ENCODE measurements at places on chromosomes 4 and X.

- DNase-seq = no peak
Measured at GRCh38 chr4:92634882-92635281, 331.1 kb downstream of the GRID2 start.

GRCh38 chr4:134544303-134544770 is 342.7 kb upstream of the PABPC4L start:
- no peak for DNase-seq

- DNase-seq = no peak
Measured at GRCh38 chr4:123659730-123660129, 263.1 kb downstream of the SPRY1 start.

DNA sequence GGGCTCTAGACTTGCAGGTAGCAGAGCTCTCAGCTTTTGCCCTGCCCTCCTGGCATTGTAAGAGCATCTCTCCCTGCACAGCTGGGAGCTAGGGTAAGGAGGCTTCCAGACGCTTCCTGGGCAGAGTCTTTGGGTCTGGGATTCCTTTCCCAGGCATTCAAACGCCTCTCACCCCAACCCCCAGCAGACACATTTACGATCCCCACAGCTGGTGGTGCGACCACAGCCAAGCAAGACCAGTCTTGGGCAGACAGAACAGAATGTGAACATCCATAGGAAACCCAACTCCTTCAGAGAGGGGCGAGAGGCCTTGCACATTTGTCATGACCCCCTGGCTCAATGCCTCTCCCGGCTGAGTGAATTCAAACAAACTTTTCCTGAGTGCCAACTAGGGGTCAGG is 38.1 kb upstream of the CD99L2 start:
- no peak for DNase-seq

DNA sequence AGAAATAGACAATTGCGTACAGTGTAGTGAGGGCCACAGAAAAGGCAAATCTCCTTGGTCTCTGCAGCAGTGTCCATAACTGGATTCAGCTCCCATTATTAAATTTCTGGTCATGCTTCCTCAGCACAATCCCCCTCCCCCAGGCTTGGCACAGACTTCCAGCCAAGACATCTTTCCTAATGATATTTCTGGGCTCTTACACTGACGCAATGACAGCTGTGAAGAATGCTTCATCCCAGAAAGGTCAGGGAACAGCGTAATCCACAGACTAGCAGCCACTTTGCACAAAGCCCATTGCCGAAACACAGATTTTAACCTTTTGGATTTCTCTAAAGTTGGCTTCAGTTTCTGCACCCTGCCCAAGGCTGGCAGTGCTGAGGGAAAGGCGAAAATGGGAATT is 597.6 kb upstream of the CPEB2 start:
- DNase-seq = no peak

DNA sequence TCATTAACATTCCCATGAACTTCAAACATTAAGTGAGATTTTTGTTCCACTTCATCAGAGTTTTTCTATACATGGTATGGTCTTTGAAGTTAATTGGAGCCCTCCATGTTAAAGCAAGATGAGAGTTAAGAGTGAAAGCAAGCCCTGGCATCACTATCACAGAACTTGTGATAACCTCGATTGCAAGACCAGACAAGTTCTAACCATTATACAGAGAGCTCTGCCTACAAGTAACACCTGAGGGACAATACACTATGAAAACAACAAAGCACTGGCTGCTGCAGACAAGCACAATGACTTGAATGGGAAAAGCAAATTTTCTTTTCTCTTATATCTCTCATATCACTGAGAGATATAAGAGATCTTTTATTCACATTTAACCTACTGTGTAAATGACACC is 126.6 kb upstream of the GYPA start:
- DNase-seq = no peak

DNA sequence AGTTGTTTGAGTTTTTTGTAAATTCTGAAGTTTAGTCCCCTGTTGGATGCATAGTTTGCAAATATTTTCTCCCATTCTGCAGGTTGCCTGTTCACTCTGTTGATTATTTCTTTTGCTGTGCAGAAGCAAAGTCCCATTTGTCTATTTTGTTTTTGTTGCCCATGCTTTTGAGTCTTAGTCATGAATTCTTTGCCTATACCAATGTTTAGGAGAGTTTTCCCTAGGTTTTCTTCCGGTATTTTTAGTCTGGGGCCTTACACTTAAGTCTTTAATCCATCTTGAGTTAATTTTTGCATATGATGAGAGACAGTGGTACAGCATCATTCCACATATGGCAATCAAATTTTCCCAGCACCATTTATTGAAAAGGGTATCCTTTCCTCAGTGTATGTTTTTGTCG is 405.8 kb upstream of the RPS6KA3 start:
- DNase-seq = no peak

DNA sequence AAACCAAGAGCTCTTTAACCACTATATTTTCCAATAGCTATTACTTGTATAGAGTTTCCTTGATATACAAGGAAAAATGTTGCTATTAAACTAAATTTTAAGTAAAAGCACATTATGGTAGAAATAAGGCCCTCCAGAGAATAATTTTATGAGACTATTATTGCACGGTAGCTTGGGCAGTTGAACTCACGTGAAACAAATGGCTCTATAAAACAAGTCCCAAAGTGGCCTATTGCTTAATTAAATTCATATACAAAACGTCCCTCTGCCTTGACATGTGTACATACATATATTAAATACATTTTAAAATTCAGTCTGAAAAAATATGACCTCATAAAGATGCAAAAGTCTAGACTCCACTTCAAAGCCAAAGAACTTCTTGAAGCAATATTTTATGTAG is 582.2 kb downstream of the CENPC start:
- no peak for DNase-seq

DNA sequence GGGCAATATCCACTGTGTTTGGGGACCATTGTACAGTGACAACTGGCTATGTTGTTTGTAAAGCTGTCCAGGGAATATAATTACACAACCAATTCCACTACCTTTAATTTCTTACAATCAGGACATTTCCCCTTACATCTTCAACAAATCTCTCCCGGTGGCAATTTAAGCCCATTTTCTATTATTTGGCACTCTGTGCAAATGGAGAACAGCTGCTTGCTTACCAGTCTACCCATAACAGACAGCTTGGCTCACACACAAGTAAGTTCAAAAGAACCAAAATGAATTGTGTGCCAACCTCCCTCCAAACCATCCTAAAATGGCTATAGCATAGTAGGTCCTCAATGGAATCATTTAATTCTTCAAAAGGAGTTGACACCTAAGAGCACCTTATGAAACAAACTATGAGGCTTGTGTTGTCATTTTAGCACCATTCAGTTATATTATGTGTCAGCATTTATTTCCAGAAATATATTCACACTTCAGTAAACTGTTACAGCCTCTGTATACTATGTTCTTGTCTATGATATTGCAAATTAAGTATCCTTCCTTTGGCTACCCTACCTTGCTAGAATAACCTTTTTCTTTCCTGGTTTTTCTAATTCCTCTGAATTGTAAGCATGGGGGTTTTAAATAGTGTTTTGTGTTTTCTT is 18.4 kb downstream of the GABRA4 start:
- no peak for DNase-seq

GRCh38 chr4:80124246-80125211 is 51.5 kb upstream of the ANTXR2 start:
- DNase-seq = no peak

- DNase-seq = peak; percentile 48
Measured at GRCh38 chr4:159106636-159107035, 3.8 kb downstream of the RAPGEF2 start.

DNA sequence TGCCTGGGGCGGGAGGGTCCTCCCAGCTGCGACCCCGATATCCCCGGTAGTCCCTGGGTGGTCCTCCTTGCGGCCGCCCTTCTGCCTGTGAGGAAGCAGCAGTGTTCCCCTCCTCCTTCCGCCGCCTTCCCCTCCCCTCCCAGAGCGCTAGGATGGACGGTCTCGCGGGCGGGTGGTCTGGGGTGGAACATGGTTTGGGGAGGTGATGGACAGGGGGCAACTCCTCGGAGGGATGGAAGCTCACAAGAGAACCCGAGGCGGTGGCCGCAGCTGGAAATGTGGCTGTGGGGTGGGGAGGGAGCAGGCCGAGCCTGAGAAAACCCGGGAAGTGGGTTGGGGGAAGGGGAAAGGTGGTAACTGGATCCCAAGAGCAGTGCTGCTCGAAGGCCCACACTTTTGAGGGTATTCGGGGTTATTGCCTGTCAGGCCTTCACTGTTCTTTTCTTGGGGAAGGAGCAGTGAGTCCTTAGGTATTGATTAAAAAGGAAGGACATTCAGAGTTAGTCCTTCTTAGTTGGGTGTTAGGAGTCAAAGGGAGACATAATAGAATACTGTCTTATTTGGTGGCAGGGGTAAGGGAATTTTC is 581 bp downstream of the UBE2K start:
- peak; percentile 29 for DNase-seq

DNA sequence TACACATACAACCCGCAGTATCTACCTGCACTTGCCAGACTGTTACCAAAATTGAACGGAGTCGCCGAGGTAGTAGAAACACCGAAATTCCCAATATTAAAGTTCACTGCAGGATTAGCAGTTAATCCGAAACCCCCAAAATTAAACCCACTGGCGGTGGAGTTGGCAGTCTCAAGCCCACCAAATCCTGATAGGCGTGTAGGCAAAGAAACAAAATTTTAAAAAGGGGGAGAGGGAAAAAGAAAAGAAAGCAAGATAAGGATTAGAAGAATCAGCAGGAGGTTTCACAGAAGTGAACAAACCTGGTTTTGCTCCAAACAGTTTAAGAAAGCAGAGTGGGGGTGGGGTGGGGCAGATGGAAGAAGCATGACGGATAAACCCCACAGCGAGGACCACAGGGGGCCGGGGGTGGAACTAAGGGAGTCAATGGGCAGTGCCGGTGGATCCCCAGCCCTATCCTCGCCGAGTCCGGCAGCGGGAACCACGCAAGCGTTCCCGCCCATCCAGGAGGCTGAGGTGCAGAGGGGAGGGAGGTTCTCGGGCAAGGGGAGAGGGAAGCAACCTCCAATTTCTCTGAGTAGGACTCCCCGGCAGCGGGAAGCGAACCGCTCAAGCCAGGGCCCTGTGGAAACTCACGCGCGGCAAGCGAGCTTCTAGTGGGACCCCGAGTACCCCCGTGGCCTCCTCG is 599 bp downstream of the NUP54 start:
- peak; percentile 91 for DNase-seq

DNA sequence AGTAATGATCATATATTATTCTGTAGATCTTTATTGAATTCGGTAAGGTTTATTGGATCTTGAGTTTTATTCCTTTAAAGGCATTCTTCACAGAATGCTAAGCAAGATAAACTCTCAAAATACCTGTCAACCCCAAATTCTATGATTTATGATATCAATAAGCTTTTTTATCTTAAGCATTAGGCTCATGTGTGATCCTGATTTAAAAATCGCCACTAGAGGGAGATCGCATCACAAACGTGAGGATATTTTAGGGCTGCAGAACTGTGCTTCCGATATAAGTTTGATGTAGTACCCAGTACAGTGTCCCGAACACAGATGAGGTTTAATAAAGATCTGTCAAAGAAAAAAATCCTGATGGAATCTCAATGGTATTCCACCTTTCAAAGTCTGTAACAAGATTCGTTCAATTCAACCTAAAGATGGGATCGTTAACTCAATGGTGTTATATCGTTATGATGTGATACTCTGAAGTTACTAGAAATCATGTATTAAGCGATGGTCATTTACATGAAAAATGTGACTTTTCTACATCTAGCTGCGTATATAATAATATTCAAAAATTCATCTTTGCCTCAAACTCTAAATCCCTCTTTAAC is 169.0 kb downstream of the CORIN start:
- peak; percentile 64 for DNase-seq

- no peak for DNase-seq
Measured at GRCh38 chrX:147342197-147342596, 527.7 kb upstream of the CXorf51A start.

GRCh38 chrX:861340-861890 is 230.8 kb downstream of the SHOX start:
- DNase-seq = peak; percentile 19

DNA sequence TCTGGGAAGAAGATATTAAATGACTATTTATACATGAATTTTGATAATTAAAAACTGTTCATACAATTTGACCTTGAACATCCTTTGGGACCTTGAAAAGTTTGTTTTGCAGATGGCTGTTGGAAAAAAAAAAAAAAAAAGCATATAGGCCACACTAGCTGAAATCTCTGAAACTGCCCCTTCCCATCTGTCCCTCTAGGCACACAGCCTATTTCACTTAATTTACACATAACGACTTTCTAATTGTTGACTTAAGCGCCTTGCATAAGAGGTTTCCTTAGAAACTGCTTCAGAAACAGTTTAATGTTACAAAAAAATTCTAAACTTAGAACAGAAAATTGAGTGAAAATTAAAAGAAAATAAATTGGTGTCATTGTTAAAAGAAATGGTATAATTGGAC is 131.0 kb downstream of the COX18 start:
- DNase-seq = no peak

- DNase-seq = no peak
Measured at GRCh38 chr4:36471903-36472302, 190.5 kb downstream of the DTHD1 start.

- DNase-seq = no peak
Measured at GRCh38 chr4:93810340-93810992, 18.1 kb upstream of the ATOH1 start.

- no peak for DNase-seq
Measured at GRCh38 chr4:42767669-42768068, 110.8 kb upstream of the ATP8A1 start.

GRCh38 chr4:166658585-166658984 is 575.7 kb downstream of the SPOCK3 start:
- no peak for DNase-seq

DNA sequence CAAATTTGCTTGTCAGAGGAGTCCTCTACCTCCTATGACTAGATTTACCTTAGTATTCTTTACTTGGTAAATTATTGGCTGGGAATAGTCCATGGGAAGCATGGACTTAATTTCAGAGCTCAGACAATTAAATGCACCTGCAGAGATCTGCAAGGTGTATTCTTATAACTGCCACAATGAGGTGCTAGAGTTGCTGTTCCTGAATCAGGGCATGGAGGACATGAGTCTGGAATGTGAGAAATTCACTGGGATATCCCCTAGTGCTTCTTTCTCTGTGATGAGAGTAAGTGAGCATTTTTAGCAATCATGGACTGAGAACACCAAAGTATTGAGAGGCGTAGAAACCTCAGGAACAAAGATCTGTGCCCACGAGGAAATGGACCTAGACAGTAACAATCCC is 32.9 kb upstream of the GRID2 start:
- no peak for DNase-seq

- peak; percentile 11 for DNase-seq
Measured at GRCh38 chr4:153005899-153006381, 69.8 kb downstream of the FHDC1 start.

GRCh38 chr4:41369680-41370079 is 113.0 kb downstream of the UCHL1 start:
- DNase-seq = peak; percentile 21

DNA sequence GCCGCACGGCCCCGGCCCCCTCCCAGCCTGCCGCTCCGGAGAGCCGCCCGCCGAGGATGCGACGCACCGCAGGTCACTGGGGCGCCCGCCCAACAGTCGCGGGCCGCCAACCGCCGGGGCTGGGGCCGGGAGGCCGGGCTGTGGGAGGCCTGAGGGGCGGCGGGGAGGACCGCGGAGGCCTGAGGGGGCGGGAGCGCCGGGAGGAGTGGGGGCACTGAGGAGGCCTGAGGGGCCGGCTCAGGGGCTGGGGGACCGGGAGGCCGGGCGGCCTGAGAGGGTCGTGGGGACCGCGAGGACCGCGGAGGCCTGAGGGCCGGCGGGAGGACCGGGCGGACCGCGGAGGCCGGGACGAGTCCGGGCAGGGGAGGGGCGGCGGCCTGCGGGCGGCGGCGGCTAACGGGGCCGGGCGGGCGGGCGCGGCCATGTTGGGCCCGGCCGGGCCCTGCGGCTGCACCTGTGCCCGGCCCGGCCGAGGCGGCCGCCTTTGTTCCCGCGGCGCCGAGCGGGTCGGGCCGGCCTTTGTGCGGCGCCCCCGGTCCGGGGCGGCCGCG is 353 bp downstream of the NSD2 start:
- DNase-seq = no peak

Measured in iris pigment epithelial cell (primary cell).